Stimulated activated CD4-positive, alpha-beta T cell treated with anti-CD3 and anti-CD28 coated beads, Interleukin-1b, Interleukin-23, amount 100 ng/mL, for 1 hour (primary cell): ENCODE measurements at places on chromosomes 1 and 21.

GRCh38 chr1:71823708-71824305 lies 458.5 kb downstream of the NEGR1 start:
- no peak for DNase-seq

DNA sequence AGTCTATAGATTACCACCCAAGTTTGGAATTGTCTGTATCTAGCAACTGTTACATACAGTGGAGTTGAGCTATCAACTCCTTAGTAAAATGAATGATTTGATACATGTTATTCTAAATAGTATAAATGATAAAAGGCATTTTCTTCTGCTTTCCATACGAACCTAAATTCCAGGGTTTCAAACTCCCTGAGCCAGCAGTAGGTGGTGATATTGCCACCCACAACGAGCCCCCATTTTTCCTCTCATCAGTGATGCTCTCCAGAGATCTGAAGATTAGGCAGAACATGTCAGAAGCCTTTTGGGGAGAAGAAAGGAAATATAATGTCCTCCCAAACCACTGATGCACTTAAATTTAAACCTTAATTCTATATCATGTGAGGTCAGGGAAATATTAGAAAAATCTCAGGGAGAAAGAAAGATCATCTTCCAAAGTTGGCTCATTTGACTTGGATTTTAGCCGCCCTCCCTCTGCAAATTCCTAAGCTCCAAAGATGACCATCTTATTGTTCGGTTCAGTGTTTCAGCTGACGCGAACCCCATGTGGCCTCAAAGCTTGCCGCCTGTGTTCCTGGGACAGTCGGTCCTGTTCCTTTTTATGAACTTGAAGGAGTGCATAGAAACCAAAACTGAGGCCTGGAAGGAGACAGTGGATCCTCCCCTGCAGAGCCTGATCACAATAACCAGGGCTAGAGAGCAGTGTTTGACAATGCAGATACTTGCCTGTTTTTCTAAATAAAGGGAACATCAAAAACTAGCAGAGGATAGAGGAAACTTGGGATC lies 2.3 kb downstream of the EVA1C start:
- DNase-seq: no peak

DNA sequence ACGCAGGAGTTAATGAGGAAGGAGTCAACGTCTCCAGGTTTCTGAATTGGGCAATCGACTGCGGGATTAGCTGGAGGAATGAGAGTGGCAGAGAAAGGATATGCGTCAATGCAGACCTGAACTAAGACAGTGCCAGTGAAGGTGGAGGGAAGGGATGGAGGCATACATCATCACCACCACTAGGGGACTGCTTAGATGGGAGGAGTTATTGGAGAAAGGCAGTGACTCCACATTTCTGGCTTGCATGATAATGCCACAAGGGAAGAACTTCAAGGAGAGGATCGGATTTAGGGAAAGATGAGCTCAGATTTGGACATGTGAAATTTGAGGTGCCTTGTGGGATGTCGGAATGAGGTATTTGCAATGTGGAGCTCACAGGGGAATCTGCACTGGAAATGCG lies 17.5 kb downstream of the VASH2 start:
- DNase-seq: no peak

- no peak for DNase-seq
Measured at GRCh38 chr21:18403735-18404450, at the start of gene TMPRSS15. TMPRSS15 (minus strand) TSS chr21:18403785; CDS start chr21:18403622, 163 bp downstream.

DNA sequence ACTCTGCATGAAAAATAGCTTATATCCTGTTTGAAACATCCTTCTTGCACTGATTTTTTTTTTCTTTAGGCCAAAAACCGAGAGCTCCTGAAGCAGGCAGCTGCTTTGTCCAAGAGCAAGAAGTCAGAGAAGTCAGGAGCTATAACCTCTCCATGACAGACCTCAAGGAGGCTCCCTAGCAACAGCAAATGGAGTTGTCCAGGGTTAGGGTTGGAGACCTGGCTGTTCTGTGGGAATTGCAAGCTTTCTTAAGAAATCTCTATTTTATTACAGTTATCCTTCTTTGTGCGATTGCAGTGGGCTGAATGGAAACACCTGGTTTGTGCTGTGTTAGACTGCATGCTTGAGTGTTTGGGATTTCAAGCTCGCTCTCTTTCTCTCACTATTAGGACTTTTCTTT lies 12.6 kb upstream of the STX12 start:
- no peak for DNase-seq

DNA sequence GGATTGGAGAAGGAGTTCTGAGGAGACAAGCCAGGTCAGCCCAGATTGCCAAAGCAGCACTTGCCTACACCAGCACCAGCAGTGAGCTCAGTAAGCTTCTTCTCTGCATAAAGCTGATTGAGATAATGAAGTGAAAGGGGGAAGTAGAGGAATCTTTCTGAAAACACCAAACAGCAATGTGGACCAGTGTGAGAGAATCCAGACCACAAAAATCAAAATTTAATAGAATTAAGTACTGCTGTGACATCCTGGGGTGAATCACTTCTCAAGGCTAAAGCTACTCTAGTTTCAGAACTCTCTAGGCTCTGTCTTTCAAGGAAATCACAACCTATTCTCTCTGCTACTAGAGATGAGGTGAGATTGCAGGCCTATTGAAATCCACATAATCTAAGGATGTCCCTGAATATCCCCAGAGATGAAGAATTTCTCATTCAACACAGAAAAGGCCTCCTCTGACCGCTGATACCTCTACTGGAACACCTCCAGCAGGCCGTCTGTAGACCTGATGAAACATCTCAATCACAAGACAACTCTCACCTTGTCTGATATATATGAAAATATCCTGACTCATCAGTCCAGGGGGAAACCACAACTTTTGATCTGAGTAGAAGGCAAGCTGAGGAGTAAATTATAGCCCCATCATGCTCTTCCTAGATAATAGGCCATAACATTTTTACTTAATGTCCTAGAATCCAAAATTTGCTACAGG lies at the start of gene FCRL4:
Gene FCRL4, minus strand, starts transcription at position 127 of the 709 bp plus-strand sequence. CDS start 141 bp downstream, outside the sequence.
- no peak for DNase-seq

GRCh38 chr21:34761758-34762330 lies 93.0 kb downstream of the CLIC6 start:
- no peak for DNase-seq

DNA sequence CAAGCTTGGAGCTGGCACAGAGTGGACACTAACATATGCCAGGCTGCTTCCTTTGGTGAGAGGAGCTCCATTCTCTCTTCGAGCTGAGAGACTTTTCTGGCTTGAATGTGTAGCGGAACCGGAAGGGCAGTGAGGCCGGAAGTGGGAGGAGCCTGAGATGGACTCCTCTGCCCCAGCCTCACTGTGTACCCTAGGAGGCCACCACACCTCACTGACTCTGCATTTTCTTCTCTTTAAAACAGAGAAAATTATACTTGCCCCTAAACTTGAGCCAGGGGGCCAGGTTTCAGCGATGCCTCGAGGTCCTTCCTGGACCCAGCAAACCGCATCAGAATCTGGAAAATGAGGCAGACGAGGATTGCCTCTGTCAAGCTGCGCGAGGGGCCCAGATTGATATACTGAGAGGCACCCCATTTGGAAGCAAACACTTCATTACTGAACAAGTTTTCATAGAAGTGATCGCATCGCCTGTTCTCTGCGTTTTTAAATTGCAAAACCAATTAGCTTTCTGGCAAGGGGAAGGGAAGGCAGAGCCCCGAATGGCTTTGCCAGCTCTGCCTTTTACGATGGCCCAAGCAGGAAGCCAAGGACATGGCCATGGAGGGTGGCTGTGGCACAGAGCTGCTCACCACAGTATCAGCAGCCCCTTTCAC lies 708.1 kb downstream of the PTPRU start:
- no peak for DNase-seq

DNA sequence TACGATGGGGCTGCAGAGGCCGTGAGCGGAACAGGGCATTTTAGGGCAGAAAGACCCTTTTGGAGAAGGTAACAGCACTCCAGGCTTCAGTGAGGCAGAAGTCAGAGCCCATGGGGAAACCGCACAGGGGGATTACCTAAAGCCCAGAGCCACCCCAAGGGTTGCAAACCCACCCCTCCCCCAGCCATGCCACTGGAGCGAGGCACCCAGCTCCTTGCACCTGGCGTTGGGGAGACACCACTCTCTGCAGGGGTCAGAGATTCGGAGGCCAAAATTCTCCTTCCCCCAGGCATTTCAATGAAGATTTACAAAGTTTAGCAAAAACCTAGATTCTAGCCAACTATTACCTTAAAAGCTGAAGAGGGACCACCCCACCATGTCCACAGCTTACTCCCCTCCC lies 38.4 kb upstream of the CCDC27 start:
- DNase-seq: no peak

- DNase-seq: no peak
Measured at GRCh38 chr1:162977944-162978568, 91.1 kb upstream of the RGS4 start.

DNA sequence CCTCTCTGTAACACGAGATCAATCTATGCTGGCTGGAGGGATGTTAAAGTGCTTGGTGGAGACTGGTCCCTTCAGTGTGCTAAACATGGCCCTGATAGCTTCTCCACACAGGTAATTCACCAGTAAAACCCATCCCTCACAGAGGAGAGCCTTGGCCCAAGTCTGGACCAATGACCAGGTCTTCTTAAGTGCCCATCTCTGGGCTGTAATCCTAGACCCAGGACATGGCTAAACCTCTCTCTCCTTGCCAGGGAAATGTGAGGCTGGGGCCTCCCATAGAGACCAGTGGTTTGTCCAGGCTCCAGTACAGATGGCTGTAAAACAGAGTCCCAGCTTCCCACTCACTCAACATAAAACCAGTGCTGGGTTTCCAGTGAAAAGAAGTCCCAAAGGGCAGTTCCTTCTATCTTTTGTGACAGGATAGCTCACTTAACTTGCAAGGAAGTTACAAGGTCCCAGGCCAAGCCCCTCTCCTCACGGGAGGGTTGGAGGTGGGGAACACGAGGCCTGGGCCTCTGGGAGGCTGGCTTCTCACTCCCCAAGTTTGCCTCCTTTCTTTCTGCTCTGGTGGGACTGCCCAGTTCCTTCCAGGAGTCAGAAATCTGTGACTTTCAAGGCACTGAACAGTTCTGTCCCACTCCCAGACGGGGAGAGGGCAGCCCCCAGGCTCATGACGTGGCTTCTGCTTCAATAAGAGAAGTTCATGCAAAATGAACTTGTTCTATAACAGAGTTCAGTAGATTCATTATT lies 2.2 kb upstream of the KIF17 start:
- DNase-seq: no peak
